ENCODE measurements at places on chromosomes 13 and 19. TPM values are rescaled to one million over a fixed set of nuclear protein-coding genes. Genes with fewer than 3 reads are reported as not detected.

- DNase-seq, result no peak
Observed at GRCh38 chr13:32409561-32410421, 18.1 kb downstream of the N4BP2L1 start.

DNA sequence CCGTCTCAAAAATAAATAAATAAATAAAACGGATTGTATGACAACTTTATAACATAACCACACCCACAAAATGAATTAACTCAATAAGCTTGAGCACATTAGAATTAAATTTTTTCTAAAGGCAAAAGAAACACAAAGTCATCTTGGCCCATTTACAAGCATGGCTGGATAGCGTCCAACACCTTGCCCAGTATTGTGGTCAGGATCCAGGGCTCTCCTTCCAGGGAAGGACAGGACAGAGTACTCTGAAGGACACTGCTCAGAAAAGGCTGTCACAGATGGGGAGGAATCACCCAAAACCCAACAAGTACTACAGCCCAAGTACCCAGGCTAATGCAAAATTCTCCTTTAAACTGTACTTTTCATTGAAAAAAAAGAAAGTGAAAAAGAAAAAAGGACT lies 27.1 kb downstream of the SUGP2 start:
- DNase-seq, result no peak

- no peak for DNase-seq
Observed at GRCh38 chr19:52648336-52649016, 10.3 kb upstream of the ZNF83 start.

Gene OLFM2
- total RNA-seq, result 8.5 TPM

- DNase-seq, result no peak
Observed at GRCh38 chr19:33676999-33677665, 55.4 kb downstream of the CHST8 start.

GRCh38 chr13:86572115-86572514 lies 772.9 kb upstream of the SLITRK6 start:
- no peak for DNase-seq

- DNase-seq, result no peak
Observed at GRCh38 chr13:40126306-40127085, 471.0 kb downstream of the COG6 start.

DNA sequence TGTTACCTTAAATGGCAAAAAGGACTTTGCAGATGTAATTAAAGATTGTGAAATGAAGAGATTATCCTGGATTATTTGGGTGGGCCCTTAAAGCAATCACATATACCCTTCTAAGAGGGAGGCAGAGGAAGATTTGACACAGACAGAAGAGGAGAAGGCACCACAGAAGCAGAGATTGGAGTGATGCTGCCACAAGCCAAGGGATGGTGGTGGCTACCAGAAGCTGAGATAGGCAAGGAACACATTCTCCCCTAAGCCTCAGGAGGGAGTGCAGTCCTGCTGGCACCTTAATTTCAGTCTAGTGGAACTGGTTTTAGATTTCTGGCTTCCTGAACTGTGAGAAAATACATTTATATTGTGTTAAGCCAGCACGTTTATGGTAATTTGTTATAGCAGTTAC lies 24.2 kb downstream of the DEDD2 start:
- DNase-seq, result no peak

GRCh38 chr13:80955501-80955900 lies 614.6 kb upstream of the SPRY2 start:
- DNase-seq, result no peak

Gene PLK5
- total RNA-seq, result not detected

DNA sequence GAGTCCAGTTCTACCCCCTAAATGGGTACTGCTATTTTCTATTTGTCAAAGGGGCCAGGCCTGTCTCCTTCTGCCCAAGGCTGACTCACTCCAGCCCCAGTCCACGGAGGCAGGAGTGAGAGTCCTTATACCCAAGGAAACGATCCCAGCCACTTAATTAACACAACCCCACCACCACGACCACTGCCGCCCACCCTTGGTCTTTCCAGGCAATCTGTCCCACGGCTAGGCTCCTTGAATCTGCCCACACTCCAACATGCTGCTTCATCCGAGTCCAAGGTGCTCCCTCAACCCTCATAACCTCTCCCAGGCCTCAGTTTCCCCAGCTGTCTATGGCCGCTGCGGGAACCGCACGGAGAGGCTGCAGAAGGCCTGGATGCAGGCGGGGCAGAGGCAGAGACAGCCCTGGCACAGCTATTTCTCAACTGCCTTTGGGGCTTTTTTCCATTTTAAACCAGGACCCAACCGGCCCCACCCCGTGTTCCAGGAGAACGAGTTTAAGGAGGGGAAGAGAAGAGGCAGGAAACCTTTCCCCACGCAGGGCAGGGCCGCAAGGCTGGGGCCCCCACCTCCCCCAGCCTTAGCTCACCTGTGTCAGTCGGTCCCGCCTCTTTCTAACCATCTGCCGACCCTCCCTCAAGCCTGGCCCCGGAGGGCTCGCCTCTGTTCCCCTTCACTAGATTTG lies 746 bp downstream of the RAB3D start:
- peak; percentile 60 for DNase-seq

Gene KCTD4
- not detected for total RNA-seq

GRCh38 chr13:80962173-80962572 lies 621.2 kb upstream of the SPRY2 start:
- DNase-seq, result no peak

Gene PRODH2
- not detected for total RNA-seq

Data from lower lobe of right lung (tissue), 2 donors.